ENCODE measurements at places on chromosomes 6 and 20. TPM values are rescaled to one million over a fixed set of nuclear protein-coding genes. Genes with fewer than 3 reads are reported as not detected.

TCF15 gene
- total RNA-seq = not detected

HTR1E gene
- not detected for total RNA-seq

DLK2 gene
- 29.3 TPM for total RNA-seq

ZNF334 gene
- 0.38 TPM for total RNA-seq

DEFB115 gene
- total RNA-seq = not detected

BTNL2 gene
- not detected for total RNA-seq

WDR27 gene
- total RNA-seq = 15.7 TPM

FAM162B gene
- 5.6 TPM for total RNA-seq

KCNQ5 gene
- total RNA-seq = 0.52 TPM
